Sigmoid colon (tissue), 7 donors: ENCODE measurements at places on chromosomes 5 and 9. TPM values are rescaled to one million over a fixed set of nuclear protein-coding genes. Genes with fewer than 3 reads are reported as not detected.

The HNRNPAB gene
- 86.1 TPM for total RNA-seq

The CHSY3 gene
- 3.3 TPM for total RNA-seq

The CDH6 gene
- 1.6 TPM for total RNA-seq

DNA sequence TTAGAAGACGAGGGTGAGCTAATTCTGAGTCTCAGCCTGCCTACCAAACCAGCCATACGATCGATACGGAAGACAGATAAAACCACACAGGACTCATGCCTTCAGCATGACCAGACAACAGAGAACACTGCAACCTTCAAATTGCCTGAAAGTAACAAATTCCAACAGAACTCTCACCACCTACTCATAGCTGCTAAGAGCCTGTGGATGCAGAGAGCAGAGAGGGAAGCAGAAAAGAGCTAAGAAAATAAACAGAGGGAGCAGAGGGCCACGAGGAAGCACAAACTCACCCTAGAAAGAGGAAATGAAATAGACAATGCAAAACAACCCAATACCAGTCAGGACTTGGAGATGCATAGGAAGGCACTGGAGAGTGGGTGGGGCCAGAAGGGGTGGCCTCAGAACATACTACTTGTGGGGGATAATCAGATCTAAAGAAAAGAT lies 86.7 kb upstream of the TAS2R1 start:
- H3K36me3 ChIP-seq, result no peaks in the 10 kb centered on the region
- no peaks in the 10 kb centered on the region for H3K4me1 ChIP-seq
- H3K27me3 ChIP-seq, result no peaks in the 10 kb centered on the region
- no peak for DNase-seq

- H3K27me3 ChIP-seq, result no peaks in the 10 kb centered on the region
- H3K4me3 ChIP-seq, result no peak overlapping the region
- DNase-seq, result no peak
- H3K4me1 ChIP-seq, result no peaks in the 10 kb centered on the region
- no peaks in the 10 kb centered on the region for H3K36me3 ChIP-seq
- no peak overlapping the region for H3K27ac ChIP-seq
Measured at GRCh38 chr9:115601434-115601833, 483.5 kb upstream of the TNC start.

DNA sequence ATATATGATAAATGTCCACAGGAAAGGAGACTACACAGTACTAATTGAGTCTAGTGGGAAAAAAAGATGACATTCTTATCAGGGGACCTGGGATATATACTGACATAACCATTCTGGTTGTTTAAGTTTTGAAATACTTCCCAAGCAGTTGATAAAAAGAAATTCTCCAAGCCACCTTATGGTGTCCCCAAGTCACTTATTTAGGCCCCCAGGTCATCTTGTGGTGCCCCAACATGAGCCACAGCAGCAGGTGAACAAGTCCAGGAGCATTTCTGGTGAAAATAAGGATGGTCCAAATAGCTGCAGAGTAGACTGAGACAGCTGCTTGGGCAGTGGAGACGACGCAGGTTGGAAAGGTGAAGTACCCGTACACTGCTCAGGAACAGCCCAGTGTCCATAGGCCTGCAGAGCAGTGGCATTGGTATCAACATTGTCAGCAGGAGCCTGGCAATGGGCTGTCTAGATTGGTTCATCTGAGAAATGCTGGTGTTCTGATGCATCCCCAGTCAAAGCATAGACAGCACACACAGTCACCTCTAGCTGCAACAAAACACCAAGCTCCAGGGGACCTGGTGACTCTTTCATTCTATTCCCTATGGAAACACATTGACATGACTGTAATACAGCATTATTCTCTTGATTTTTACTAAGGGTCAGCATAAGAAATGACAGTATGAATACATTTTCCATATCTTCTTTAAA lies 430.6 kb downstream of the NR2F1-AS1 start:
- no peaks in the 10 kb centered on the region for H3K27me3 ChIP-seq
- no peak overlapping the region for H3K4me3 ChIP-seq
- no peak for DNase-seq
- no peaks in the 10 kb centered on the region for H3K4me1 ChIP-seq
